Left lung (tissue), 14 donors: ENCODE measurements at places on chromosomes 16 and 17. TPM values are rescaled to one million over a fixed set of nuclear protein-coding genes. Genes with fewer than 3 reads are reported as not detected.

DNA sequence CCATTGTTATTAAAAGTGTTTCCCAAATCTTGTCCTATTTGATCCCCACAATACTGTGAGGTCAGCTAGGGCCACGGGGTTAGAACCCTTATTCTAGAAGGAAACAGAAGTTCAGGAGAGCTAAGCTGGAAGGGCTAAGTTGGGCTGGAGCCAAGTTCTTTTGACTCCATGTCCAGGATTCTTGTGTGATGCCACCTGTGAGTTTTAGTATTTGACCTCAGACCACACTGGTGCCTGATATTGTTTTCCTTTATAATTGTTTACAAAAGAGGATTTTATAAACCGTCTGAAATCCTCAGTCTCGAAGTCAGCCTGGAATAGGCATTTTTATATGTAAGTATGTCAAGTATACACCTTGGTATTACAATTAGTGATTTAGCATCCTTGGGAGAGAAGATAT lies 332.7 kb downstream of the CBLN1 start:
- H3K36me3 ChIP-seq, result no peaks in the 10 kb centered on the region
- H3K4me1 ChIP-seq, result no peaks in the 10 kb centered on the region
- H3K27ac ChIP-seq, result no peak overlapping the region
- no peak for DNase-seq
- no peaks in the 10 kb centered on the region for H3K27me3 ChIP-seq

Gene SMIM5
- 1.7 TPM for total RNA-seq

Gene UQCRC2
- 186 TPM for total RNA-seq

Gene FNDC8
- not detected for total RNA-seq

- no peak overlapping the region for H3K27ac ChIP-seq
- no peaks in the 10 kb centered on the region for H3K4me1 ChIP-seq
- H3K27me3 ChIP-seq, result no peaks in the 10 kb centered on the region
- H3K4me3 ChIP-seq, result no peak overlapping the region
- H3K36me3 ChIP-seq, result no peaks in the 10 kb centered on the region
Observed at GRCh38 chr17:56786989-56787482, 46.7 kb downstream of the C17orf67 start.
